ENCODE measurements at places on chromosomes 4 and X.

DNA sequence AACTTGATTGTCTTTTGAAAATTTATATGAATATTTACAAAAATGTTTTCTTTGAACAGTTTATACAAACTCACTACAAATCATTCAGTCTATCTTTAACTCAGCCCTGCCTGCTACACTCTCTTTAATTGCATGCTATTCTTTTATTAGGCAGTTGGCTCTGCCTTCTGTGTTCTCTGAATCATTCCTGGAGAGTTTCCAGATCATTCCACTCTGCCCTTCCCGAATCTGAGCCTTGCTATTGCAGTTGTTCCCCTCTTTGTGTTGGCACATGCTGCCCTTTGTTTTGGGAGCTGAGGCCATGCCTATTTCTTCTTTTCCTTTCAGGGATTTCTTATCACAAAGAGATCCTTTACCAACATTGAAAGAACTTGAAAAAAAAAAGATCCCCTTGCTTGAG, 8.7 kb upstream of the TECRL start:
- no peak for DNase-seq

DNA sequence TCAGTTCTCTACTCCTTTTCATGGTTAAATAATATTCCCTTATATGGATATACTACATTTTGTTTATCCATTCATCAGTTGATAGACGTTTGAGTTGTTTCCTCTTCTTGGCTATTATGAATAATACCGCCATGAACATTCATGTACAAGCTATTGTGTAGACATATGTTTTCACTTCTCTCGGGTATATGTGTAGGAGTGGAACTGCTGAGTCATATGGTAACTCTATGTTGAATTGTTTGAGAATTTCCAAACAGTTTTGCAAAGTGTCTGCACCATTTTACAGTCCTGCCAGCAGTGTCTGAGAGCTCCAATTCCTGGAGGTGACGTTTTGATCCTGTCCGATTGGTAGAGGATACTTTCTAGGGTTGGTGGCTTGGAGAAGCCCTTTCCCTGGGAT, 23.6 kb downstream of the PLAC1 start:
- no peak for DNase-seq

DNA sequence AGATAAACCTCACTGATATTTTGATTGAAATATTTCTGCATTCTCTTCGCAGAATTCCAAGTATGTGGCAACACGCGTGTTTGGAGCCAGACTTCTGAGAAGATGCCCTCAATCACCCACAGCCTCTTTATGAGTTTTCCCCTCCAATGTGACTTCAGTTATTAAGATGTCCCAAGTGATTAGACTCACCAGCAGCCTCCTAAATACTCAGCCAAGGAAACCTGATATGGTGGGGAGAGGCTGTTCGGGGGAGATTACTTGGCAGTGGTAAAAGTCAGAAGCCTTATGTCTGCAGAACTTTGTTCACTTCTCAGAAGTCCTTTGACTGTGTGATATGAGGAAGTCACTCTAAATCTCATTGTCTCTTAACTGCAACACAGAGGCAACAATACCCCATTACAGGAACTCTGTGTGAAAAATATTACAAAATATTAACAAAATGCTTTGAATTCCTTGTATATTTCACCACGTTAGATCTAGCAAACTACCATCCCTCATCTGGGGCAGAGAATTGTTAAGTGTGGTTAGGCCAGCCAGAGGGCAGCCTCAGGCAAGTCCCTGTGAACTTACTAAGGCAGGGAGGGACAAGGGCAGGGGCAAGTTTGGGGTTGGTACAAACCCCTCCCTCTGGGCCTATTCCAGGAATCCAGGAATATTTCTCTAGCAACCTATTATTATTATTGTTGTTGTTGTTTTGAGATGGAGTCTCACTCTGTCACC, 151.4 kb upstream of the USP9X start:
- DNase-seq, result no peak

GRCh38 chrX:41265615-41266014, 68.3 kb upstream of the DDX3X start:
- no peak for DNase-seq

GRCh38 chrX:41655631-41656030, 33.1 kb upstream of the GPR34 start:
- DNase-seq, result no peak

GRCh38 chr4:7348946-7349900, 85.5 kb downstream of the PSAPL1 start:
- DNase-seq, result no peak

GRCh38 chrX:9392445-9392844, 72.4 kb upstream of the TBL1X start:
- no peak for DNase-seq
